ENCODE measurements at places on chromosomes 16 and 17.

DNA sequence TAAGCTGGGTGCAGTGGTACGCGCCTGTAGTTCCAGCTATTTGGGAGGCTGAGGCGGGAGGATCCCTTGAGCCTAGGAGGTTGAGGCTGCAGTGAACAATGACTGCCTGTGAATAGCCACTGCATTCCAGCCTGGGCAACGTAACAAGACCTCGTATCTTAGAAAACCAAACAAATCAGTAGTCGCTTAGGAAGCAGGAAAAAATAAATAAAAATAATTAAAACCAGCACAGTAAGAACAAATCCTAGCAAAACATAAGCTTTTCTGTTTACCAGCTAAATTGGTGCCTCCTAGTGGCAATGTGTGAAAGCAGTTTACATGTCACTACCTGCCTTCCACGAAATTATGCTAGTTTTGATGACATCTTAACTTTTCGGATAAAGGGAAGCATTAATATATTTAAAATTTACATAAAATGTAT is 1.3 kb downstream of the ARMC5 start:
- DNase-seq: no peak

DNA sequence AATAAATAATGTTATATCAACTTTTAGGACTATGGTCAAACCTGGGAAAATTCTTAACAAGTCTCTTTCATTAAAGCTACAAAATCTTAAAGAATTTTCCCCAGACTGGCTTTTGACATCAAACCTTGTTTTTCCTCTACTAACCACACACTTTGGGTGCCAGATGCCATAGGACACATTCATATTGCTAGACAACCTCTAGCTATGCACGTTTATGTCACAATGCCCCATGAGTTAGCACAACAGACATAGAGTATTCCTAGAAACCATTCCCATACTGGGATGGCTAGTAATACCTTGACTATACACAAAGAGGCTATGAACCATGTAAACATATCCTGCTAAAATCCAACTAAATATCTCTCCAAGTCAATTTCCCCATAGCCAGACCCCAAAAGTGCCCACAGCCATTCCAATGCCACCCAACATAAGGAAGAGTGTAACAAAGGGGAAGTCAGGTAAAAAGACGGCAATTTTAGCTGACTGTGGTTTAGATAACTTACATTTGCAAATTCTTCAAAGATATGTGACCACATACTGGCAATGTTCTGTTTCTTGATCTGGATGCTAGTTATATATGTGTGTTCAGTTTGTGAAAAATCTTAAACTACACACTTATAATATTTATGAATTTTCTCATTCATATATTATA is 23.4 kb downstream of the SMURF2 start:
- no peak for DNase-seq

GRCh38 chr17:80791758-80792284 is 199.8 kb upstream of the CHMP6 start:
- DNase-seq: no peak

DNA sequence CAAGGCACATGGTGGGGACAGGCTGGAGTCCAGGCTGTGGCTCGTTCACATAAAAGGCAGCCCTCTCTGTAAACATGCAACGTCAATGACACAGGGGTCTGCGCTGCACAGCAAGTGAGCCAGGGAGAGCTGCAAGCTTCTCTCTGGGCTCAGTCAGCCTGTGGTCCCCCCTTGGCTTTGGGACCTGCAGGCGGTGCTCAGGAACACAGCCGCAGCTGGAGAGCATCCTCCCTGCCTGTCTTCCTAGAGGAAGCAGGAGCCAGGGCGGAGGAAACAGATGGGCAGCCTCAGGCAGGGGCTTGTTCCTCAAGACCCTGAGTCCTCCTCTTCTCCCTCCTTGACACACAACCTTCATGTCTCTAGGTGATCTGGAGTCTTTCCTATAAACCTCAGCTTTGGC is 228.0 kb downstream of the C16orf78 start:
- DNase-seq: no peak

- no peak for DNase-seq
Measured at GRCh38 chr17:74736513-74737298, at the start of gene RAB37. Gene RAB37, plus strand, starts transcription at chr17:74737256. Its CDS starts 17 bp downstream, at chr17:74737273.

DNA sequence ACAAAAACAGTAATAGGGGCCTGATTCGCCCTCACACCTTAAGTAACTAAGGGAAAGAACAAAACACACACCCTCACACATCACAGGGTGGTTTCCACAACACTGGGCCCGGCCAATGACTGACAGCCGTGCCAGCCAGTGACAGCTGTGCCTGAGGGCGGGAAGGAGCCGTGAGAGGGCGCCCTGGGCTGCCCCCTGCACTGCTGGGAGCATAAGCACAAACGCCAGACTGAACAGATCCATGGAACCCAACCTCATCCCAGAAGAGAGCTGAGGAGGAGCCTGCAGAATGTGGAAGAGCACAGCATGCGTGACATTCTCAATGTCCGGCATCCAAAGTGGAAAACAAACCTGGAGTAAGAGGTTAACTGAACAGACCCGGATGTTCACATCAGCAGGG is 16.0 kb downstream of the CSNK1D start:
- peak; percentile 49 for DNase-seq

- no peak for DNase-seq
Measured at GRCh38 chr17:49783791-49784190, 4.7 kb upstream of the KAT7 start.

DNA sequence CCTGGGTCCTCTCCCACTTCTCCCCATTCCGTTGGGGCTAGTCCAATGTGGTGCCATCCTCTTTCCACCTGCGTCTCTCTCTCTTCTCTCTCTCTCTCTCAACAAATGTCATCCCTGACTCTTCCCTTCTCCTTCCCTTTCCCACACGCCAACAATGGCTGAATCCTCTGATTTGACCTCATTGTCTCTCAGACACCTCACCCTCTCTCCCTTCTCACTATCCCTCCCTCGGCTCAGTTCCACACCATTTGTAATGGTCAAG is 628 bp upstream of the ZNF18 start:
- no peak for DNase-seq

DNA sequence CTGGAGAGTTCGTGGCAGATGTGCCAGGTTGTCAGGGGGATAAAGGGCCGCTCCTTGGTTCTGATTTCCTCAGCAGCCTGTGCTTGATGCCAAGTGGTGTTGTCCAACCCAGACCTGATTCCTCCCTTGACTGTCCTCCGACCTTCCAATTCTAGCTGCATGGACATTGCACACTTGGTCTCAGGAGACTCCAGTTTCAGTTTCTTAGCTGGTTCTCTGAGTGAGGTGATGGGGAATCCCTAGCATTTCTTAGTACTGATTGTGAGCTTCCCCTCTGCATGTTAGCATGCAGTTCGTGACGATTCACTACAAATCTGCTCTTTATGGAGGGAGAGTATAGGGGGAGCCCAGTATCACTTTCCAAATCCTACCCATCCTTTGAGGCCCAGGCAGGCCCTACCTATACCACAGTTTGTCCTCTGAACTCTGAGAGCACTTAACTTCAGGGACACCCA is 12.4 kb upstream of the CCR7 start:
- DNase-seq: no peak

GRCh38 chr16:18788828-18789514 is 1.2 kb downstream of the RPS15A start:
- no peak for DNase-seq

- DNase-seq: no peak
Measured at GRCh38 chr17:82748756-82749155, 3.1 kb upstream of the TBCD start.

GRCh38 chr17:68953340-68953997 is 1.7 kb downstream of the ABCA8 start:
- DNase-seq: no peak

GRCh38 chr16:53971616-53972015 is 267.7 kb downstream of the FTO start:
- DNase-seq: no peak

DNA sequence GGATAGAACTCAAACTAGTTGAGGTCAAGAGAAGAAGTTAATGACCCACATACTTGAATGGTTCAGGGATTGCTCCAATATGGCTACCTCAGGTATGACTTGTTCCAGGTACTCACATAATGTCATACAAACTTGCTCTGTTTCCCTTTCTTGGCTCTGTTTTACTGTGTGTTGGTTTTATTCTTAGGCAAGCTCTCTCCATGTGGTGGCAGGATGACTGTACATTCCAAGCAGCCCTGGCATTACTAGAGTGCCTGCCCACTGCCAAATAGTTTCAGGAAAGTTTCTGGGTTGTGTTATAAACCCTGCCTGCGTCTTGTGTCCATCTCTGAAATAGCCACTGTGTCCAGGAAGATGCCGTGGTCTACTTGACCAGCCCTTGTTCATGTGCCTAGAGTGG is 476.8 kb downstream of the SHISA9 start:
- DNase-seq: no peak

DNA sequence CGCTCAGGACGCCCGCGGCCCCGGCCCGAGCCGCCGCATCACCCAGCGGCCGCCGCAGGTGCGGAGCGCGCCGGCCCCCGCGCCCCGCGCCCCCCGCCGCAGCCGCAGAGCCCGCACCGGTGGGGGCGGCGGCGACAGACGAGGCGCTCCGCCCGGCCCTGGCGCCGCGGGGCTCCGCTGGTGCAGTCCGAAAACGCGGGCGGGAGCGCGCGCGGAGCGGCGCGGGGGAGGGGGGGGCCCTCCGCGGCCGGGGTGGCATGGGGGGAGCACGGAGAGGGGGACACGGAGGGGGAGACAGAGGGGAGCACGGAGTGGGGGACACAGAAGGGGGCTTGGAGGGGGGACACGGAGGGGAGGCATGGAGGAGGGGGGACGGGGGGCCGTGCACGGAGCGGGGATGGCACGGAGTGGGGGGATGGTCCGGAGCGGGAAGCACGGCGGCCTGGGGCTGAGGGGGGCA is at the start of gene AATK:
TSS of gene AATK (minus strand) at position 189 of the 460 bp plus-strand sequence. CDS start 229 bp downstream, outside the sequence.
- no peak for DNase-seq

- DNase-seq: peak; percentile 52
Measured at GRCh38 chr17:16516594-16517051, 24.6 kb upstream of the LRRC75A start.

- DNase-seq: no peak
Measured at GRCh38 chr17:40909755-40910154, 24.7 kb upstream of the KRT20 start.

GRCh38 chr17:64084940-64085649 is 44.8 kb downstream of the ERN1 start:
- no peak for DNase-seq

DNA sequence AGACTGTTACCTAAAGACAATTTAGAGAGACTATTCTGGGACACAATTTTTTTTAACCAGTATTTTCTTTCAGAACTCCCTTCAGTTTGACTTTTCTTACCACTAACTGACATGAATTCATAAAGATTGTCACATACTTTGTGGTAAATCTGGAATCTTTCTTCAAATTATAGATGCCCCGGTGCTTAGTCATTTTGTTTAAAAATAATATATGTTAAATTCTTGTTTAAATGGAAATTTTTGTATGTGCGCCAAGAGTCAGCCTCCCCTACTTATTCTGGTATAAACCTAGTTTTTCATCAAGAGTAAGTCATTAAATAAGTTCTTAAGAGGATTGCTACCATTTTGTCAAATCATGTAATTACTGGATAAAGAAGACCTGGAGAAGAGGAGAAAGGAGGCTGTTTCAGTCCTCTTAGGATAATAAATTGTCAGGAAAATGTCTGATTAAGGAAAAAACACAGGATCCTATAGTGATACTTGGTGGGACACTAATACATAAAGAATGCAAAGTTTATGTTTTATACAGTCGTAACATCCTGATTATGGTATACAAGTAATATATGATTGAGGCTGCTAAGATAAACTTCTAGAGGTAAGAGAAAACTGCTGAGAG is 424.4 kb downstream of the PMP22 start:
- DNase-seq: no peak

DNA sequence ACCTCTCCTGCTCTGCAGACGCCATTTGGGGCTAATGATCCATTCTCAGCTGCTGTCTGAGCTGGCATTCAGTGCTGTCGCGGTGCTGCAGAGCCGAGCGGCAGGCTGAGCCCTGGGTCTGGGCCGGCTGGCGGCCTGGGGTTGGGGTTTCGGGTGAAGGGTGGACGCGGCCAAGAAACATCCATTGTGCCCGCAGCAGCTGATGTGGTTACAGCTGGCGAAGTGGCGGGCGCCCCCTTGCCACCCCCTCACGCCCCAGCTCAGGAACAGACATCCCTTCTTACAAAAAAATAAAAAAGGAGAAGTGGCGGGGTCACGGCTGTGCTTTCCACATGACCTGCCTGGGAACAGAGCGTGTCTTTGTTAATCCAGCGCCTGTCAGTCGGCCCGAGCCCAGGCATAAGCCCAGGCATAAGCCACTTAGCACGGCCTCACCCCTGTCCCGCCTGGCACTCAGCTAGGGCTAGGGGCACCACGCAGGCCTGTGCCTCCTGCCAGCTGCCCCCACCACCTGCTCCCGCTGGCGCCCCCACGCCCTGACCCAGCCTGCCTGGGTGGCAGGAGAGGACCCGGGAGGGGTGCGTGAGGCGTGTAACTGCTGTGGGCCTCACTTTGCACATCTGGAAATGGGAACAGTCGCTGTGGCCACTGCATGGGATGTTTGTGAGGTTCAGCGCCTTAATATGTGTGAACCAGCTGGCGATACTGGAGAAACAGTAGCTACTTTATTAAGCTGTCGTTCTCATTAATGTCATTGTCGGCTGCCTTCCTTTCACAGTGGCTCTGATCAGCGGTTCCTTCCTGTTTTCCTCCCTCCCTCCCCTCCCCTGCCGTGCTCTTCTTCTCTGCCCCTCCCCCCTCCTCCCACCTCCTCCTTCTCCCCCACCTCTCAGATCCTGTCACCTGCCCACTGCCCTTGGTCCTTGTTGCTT is 197.7 kb upstream of the CIBAR2 start:
- DNase-seq: no peak

GRCh38 chr16:10693889-10694288 is 841 bp downstream of the TEKT5 start:
- no peak for DNase-seq

DNA sequence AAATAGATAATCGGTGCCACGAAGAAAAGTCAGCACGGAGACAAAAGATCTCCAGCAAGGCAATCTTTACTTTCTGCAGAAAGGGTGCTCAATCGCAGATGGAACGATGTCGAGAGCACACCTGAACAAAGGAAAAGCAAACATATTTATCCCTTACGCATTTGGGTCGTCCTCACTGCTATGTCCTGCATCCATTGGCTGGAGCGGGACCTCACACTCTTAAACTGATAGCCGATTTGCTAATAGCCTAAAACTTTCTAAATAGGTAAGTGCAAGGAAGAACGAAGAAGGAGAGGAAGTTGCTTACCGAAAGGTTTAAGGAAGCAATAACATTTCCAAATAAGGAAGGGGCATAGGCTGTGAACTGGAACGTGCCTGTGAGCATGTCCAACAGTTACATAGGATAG is 1.2 kb upstream of the AKAP10 start:
- DNase-seq: no peak

DNA sequence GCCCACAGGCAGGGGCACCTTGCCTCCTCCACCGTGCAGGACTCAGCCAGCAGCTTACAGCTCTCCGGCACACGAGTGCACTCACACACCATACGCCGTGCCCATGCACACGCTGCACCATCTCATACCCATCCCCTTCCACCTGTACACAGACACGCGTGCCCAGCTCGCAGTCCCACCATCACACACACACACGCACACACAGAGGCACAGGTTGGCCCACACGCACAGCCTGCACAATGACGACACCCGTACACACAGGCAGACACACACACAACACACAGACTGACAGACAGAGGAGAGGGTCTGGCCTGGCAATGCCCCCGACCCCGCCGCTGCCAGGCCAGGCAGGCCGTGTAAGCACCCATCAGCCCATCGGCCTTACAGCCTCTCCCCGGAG is 12.1 kb downstream of the CASKIN1 start:
- DNase-seq: no peak

Measured in HEK293T (cell line).